ENCODE measurements at places on chromosomes 11 and 22. TPM values are rescaled to one million over a fixed set of nuclear protein-coding genes. Genes with fewer than 3 reads are reported as not detected.

XNDC1N gene
- 1.5 TPM for polyA plus RNA-seq

TTC9C gene
- polyA plus RNA-seq: 20.8 TPM

C22orf31 gene
- polyA plus RNA-seq: not detected

TMPRSS13 gene
- polyA plus RNA-seq: 0.03 TPM

OR5B2 gene
- not detected for polyA plus RNA-seq

UBQLN3 gene
- not detected for polyA plus RNA-seq

TRIM6 gene
- polyA plus RNA-seq: 0.52 TPM

LARGE2 gene
- not detected for polyA plus RNA-seq

Measured in heart right ventricle (tissue), 16 donors.